ENCODE measurements at places on chromosomes 7 and 10.
A peak's percentile ranks its signal among the peaks of the same experiment; 100 is the strongest.

DNA sequence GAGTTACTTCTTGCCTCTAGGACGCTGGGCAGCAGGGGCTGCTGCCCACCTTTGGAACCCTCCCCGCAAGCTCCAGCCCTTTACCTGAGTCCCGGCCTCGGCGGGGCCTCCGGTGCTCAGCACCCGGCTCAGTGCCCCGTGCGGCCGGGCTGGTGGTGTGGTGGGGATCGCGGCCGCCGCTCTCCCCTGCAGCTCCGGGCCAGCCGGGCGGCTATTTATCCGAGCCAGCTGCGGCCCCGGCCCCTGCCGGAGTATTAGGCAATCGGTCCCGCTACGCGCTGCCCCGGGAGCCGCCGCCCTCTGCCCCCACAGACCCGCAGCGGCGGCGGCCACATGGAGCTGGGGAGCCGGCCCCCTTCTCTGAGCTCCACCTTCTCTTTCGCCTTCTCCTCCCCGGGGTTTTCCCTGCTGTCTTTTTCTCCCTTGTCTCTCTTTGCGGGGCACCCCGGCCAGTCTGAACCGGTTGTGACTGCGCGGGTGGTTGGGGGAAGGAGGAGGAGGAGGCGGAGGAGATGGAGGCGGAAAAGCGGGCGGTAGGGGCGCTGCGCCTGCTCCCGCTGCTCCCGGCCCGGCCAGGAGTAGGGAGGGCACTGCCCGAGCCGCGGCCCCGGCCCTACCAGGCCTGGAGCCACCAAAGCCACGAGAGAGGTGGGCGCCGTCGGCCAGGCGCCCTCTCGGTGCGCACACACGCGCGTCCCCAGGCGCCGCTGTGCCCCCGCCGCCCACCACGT lies at the start of gene SLC16A9:
SLC16A9 (minus strand) TSS at position 456 of the 731 bp plus-strand sequence. CDS start 25,559 bp downstream, outside the sequence.
- no peak for DNase-seq

DNA sequence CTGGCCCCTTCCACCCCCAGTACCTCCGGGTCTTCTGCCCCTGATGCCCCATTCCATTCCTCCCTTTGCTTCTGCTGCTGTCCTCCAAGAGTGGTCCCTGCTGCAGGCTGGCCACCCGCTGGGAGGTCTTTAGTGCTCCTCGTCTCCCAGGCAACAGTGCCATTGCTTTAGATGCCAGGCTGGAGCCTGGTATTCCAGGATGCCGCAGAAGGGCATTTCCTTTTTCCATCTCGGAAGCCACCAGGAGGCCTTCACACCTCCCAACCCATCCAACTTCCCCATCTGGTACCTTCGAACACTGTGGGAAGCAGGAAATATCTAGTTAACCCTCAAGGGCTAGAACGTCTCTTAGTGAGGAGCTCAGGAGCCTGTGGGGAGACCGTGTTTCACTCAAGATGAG lies 92.9 kb upstream of the DUSP5 start:
- DNase-seq = no peak

DNA sequence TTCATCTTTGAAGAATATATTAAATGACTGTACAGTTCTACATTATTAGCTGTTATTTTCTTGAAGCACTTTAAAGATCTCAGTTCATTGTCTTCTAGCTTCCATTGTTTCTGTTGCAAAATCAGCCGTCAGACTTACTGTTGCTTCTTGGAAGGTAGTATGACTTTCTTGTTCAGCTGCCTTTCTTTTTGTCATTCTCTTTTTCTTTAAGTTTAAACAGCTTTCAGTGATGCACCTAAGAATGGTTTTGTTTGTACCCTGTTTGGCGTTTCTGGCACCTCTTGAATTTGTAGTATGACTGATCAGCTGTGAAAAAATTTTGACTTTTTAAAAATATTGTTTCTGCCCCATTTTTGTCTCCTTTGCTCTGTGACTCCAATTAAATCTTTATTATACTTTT lies 9.3 kb downstream of the MKLN1 start:
- DNase-seq = no peak

GRCh38 chr10:82319562-82319961 lies 444.6 kb downstream of the NRG3 start:
- no peak for DNase-seq

GRCh38 chr7:148958061-148958460 lies 70.2 kb downstream of the PDIA4 start:
- no peak for DNase-seq

DNA sequence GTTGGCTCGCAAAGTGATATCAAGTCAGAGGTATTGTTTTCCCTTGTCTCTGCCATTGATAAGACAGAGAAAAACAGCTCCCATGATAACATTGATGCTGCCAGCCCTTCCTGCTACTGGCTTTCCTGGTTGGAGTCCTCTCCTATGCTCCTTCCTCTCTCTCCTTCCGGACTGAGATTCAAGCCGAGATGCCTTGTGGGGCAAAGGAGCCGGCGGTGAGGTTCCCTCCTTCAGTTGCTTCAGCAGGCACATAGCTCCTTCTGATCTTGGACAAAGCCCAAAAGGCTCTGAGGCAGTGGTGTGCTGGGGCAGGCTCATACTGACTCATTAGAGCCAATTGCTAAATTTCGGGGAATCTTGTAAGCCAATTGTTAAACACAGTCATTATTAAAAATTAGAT lies 8.8 kb upstream of the ZCCHC24 start:
- no peak for DNase-seq

GRCh38 chr7:47371733-47372368 lies 210.1 kb downstream of the TNS3 start:
- DNase-seq = no peak

DNA sequence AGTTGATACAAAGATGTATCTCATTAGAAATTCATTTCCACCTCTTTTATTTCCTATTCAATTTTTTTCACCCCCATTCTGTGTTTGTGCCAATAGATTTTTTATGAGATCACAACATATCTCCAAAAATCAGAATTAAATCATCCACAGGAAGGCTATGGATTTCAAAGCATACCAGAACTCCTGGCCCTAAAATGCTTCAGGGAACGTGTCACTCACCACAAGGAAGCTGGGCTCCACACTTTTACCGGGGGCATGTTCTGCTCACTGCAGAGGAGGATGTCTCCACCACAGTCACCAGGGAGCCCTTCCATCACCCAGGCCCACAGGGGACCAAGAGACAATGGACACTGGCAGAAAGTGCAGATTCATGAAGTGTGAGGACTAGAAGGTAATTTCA lies 456.8 kb downstream of the KCNMA1 start:
- no peak for DNase-seq

DNA sequence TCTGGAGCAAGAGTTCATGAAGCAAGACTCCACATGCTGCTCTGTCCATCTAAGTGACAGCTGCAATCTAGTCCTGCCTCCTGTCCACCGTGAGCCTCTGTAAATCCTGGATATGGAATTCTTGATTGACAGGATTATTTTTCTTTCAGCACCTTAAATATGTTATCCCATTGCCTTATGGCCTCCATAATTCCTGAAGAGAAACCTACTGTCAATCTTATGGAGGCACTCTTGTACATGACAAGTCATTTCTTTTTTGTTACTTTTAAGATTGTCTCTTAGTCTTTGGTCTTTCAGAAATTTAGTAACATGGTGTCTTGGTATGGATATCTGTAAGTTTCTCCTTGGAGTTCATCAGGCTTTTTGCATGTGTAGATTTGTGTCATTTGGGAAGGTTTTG lies 82.8 kb downstream of the NPSR1 start:
- DNase-seq = no peak

DNA sequence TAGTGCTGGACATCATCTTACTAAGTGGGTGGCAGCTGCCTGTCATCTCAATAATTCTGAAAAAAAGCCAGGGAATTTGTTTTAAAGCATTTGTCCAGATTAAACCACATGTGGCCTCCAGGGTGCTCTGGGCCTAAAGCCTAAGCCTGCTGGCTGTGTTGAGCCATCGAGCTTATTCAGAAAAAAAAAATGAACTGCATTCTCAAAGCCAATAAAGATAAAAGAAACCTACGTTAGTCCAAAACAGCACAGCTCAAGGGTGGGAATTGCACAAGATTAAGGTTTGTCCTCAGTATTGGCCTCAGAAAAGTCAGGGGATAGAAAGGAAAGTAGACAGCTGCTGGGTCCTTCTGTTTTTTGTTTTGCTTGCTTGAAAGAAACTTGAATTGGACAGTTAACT lies 22.6 kb upstream of the PRTFDC1 start:
- DNase-seq = no peak

GRCh38 chr10:112677689-112678088 lies 230.7 kb downstream of the VTI1A start:
- DNase-seq = no peak

DNA sequence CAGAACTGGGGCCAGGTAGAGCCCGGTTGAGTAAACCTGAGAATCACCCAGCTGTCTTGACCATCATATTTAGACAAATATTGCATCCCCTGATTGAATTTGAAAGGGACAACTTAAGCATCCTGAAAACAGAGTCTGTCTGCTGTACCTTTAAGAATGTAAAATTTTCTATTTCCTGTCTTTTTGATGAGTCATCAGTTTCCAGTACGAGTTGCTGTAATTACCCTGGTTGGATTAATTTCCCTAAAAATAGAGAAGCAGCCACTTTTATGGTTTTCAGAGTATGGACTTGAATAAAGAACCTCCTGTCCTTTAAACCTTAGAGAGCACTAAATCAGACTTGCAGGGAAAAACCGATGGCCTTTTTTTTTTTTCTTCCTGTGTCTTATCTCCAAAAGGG lies 164.6 kb upstream of the SH2B2 start:
- no peak for DNase-seq

- no peak for DNase-seq
Measured at GRCh38 chr7:79317728-79318127, 135.7 kb downstream of the MAGI2 start.

- no peak for DNase-seq
Measured at GRCh38 chr7:47483604-47484273, 98.2 kb downstream of the TNS3 start.

DNA sequence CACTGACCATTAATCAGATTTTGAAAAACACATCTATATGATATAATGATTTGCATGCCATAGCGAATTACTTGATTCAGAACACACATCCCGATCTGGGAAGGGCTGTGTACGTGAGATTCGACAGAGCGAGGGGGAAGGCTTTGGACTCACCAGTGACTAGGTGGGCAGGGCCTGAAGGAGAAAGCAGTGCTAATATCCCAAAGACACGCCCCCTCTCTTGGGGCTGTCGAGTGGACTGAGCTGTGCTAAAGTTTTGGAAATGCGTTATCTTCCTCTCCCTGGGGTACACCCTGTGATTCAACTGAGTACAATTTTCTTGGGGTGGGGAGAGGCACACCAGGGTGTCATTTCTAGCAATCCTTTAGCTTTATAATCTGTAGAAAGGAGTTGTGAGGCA lies 1.8 kb downstream of the LRRC17 start:
- no peak for DNase-seq

DNA sequence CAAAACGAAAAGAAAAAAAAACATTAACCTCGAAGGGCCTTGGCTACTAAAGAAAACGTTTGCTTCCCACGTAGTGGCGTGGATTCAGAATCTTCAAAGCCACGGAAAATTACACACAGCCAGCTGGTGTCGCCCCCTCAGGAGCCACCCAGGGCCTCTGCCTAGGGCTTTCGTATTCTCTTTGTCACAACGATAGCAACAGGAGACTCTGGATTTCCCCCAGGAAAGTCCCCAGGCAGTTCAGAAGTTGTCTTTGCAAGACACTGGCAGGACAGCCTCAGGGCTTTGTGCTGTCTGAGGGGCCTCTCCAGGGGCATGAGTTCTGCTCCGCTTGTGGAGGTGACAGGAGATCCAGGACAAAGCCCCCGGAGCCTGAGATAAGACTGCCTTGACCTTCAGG lies 150.2 kb upstream of the INSYN2A start:
- DNase-seq = no peak

DNA sequence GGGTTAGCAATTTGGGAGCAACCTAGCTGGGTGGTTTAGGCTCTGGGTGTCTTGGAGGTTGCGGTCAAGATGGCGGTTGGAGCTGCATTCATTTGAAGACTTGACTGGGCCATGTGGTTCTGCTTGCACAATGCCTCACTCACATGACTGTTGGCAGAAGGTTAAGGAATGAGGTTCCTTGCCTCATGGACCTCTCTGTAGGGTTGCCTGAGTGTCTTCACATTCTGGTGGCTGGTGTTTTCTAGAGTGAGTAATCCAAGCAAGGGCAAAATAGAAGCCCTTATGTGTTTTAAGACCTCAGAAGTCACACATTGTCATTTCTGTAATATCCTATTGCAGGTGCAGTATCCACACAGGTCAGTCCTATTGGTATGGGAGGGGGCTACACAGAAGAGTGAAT lies 52.0 kb downstream of the CDK14 start:
- DNase-seq = no peak

DNA sequence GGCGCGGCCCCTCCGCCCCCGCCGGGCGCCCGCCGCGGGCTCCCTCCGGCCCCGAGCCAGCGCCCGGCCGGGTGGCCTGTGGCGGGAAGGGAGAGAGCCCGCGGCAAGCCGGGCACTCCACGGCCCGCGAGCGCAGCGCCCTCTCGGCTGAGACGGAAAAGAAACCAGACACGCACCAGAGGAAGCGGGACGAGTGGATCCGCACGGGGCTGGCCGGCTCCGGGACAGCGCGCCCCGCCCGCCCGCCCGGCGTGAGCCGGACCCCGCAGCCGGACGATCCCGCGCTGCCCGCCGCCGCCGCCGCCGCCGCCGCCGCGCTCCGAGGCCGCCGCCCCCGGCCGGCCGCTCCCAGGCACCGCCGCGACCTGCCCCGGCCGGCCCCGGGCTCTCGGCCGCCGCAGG lies 300 bp downstream of the ARHGAP21 start:
- peak; percentile 39 for DNase-seq

DNA sequence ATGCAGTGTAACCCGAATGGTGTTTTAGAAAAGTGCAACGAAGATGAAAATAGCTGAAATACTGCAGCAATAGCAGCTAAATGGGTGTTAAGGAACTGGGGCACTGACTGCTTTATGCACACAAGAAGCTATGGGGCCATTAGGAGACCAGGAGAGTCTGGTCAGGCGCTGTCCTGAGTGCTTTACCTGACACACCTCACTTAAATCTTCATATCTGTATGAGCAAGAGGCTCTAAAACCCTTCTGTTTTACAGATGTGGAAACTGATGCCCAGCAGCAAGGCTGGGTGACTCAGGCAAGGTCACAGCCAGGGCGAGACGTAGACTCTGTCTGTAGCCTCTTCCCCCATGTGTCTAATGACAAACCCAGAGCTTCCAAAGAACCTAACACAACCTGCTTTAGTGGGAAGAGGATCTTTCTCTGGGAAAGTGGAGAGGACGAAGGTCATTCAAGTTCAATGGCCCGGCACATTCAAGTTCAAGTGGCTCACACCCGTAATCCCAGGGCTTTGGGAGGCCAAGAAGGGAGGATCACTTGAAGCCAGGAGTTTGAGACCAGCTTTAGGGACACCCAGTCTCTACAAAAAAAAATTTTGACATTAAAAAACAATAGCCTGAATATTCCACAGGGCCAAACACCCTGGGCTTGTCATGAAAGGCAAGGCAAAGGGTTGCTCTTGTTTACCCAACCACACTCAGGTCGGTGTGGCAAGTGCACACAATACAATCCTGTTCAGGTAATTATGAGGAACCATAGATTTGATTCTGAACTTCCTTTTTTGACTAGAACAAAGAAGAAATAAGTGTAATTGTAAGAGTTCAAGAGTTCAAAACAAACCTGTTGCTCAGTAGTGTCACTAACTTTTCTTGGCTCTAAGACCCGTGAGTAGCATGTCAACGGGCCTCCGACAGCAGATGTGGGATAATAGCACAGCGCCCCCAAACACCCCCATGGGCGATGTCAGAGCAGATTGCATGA lies 53.7 kb upstream of the KLF6 start:
- DNase-seq = no peak
